Stimulated activated CD8-positive, alpha-beta memory T cell treated with anti-CD3 and anti-CD28 coated beads, Interleukin-15, amount 100 ng/mL, for 4 hours (primary cell): ENCODE measurements at places on chromosomes 2 and 18.

DNA sequence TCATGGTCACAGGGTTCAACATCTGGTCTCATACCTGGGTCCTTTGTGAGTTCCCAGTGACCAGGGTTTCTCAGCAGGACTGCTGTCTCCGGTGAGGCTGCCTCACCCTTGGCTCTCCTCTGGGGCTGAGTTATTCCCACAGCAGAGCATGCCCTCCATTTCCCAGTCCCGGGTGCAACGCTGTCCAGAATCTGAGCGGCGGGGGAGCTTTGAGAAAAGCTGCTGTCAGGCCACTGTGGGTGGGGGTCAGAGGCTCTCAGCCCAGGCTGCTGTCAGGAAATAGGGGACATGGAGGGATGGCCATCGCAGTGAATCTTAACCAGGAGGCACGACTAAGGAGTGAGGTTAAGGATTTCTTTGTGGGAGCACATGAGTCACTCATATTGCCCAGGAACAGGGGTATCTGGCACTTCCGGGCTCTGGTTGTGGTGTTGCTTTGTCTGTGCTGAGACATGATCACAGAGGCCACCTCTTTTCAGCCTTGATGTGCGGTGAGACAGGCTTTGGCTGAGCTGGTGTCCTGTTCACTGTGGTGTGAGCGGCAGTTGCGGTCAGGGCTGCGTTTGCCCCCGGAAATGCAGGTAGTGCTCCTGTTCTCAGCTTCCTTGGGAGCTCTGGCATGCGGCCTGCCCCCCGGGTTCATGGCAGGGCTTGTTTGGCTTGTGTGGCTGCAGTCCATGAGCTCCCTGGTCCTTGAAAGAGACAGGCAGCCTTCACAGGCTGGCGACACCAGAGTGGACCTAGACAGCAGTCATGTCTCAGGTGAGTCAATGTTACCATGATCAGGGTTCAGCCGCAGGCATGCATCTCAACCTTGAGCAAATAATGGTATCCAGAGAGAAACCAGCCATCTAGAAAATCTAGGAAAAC is 310.7 kb upstream of the MYT1L start:
- DNase-seq = no peak

DNA sequence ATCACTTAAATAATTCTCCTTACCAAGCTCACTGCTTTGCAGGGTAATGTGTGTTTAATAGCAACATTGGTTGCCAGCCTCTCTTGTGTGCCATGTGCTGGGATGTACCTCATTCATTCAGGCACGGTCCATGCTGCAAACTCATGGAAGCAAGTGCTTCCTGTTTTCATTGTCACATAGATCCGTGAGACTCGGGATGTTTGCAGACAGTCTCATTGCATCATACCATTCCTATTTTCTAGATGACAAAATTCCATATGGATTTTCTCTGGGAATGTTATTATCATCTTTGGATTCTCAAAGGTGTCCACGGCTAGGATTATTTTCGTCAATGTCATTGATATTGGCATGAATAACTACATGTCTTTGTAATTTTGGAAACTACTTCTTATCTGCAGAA is 60.0 kb upstream of the HDAC4 start:
- no peak for DNase-seq

DNA sequence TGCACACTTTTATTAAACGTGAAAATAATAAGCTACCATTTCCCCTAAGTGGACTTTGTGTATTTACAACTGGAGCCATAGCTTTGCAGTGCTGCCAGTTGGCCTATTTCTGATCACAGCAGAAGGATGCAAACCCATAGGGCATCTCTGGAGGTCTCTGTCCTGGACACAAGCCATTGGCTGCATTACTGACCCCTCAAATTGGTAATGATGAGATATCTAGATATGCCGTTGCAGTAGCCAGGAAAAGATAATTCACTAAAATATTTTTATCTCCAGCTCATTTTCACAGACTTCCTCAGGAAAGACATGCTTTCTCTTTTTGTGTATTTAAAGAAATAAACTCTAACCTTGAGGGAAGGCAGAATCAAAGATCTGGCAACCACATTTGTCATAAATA is 182.5 kb downstream of the TDRD15 start:
- DNase-seq = no peak

DNA sequence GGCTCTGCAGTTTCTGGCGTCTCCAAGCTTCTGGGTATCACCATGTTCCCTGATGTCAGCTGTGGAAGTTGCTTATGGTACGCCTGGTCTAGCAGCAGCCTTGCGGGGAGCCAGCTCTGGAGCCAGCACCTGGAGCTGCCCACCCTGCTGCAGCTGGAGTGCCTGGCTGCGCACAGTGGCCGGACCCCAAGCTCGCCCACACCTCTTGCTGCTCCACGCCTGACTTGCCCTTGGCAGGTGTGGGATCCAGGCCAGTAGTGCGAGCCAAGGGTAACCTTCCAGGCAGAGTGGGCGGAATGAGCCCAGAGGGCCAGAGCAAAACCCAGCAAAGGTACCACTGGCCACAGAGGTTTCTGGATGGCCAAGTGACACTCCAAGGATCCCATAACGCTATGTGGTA is 13.2 kb upstream of the EML6 start:
- DNase-seq = no peak

- DNase-seq = no peak
These were observed 504.0 kb downstream of the PLCL1 start for GRCh38 chr2:198308368-198308767.

- no peak for DNase-seq
These were observed 1.2 kb upstream of the HES6 start for GRCh38 chr2:238240757-238241711.

DNA sequence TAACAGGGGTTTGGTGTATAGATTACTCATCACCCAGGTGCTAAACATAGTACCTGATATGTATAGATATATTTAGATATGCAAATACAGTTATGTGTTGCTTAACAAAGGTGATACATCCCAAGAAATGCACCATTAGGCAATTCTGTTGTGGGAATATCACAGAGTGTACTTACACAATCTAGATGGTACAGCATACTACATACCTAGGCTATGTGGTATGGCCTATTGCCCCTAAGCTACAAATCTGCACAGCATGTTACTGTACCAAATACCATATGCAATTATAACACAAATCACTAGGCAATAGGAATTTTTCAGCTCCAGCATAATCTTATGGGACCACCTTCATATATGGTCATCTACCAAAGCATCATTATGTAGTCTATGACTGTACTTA is 43.5 kb upstream of the NPAS2 start:
- no peak for DNase-seq

DNA sequence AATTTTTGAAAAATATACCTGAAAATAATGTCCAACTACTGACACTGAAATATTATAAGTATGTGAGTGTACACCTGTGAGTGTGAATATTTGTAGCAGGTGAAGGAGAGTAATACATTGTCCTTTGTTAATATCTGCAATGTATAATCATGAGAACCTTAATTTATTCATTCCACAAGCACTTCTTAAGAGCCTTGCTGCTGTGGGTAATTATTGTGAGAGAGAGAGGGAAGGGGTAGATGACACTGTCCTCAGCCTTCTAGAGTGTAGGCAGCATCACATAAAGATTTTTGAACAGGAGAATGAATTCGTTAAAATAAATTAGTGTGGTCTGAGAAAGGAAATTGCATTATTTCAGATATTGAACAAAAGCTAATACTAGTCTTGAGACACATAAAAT is 157.2 kb downstream of the MAP2 start:
- DNase-seq = no peak
